ENCODE measurements at places on chromosomes 5 and 9.
A peak's percentile ranks its signal among the peaks of the same experiment; 100 is the strongest.

DNA sequence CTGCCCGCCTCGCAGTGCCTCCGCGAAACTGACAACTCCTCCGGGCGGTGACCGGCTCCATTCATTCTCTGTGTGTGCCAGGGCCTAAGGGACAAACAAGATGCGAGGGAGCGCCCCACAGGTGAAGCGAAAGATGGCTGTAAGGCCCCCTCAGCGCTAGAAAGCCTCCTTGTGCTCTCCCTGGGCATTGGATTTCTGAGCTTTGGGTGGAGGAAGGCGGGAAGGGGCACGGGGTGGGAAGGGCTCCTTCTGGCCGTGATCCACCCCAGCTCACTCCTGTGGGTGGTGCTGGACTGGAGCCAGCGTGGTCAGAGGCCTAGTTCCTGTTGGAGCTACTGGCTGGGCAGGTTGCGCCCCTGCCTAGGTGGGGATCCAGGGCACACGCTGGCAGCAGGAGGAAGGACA is 943 bp downstream of the GALNT12 start:
- peak; percentile 75 for DNase-seq

GRCh38 chr5:53934151-53934820 is 373.8 kb downstream of the NDUFS4 start:
- no peak for DNase-seq

DNA sequence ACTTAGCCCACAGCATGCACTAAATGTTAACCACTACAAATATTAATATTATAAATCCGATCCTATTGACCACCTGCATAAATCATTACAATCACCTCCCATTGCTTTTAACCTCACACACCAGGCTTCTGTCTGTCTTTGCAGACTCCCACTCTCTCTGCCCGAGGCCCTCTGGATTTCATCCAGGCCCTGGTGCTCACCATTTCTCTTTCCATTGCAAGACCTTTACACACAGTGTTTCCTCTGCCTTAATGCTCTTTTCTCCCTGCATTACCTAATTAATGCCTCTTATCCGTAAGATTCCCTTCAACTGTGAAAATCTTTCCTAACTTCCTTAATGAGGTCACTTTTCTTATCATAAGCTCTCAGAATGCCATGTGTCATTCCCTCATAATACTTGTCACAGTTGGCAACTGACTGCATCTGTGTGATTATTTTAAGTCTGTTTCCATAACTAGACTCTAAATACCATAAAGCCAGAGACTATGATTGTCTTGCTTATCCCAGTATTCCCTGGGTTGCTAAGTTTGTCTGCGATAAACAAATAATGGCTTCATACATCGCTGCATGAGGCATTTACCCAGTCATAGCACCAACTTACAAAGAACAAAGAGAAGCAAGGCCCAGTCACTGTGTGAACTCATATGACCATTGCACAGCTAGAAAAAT is 155.1 kb downstream of the CCDC192 start:
- no peak for DNase-seq

DNA sequence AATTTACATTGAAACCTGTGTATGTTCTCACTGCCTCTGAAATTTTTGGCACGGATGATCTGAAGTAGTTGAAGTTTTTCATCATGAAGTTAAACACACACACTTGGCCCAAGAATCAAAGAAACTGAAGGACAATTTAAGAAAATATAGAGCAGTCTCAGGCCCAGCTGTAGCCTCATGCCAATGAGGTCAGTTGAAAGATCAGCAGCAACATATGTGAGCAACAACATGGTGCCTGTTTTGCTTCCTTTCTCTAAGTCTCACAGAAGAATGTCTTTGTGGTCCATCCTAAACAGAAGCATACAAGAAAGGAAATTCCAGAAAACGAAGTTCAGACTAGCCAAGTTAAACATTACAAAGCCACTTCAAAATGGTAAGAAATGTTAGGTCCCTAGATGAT is 1737.2 kb downstream of the MAT2B start:
- no peak for DNase-seq

GRCh38 chr5:113249206-113249605 is 185.6 kb downstream of the TSSK1B start:
- DNase-seq, result no peak

DNA sequence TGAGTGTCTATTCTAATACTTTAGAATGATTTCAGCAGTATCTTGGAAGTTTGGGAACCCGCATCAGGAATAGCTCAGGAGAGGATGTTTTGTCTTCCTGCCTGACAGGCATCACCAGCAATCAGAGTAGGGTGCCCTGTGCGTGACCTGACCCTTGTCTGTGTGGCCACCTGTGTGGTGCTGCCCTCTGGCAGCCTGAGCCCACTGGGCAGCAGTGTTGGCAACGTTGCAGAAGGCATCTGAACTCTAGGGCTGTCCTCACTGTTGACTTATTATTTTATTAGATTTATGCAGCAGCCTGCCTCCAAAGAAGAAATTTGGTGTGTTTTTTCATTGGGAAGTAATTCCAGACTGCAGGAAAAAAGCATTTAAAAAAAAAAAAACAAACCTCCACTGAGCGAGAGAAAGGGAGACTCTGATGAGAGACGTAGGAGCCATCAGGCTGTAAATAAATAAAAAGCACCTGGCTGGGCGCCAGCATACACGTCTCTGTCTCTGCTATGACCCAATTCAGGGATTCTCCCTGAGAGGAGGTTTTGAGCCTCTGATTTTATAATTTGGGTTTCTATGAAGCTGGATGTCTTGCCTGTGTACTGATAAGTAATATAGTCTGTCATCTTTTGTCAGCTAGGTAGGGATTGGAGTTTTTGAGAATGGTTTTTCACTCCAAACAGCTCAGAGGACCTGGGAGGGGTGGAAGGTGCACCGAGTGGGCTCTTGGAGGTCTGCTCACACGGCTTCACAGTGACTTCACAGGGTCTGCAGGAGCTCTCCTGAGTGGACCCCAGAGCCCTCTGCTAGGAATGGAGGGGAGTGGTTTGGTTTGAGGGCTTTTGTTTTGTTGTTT is 49.0 kb downstream of the FAM78A start:
- DNase-seq, result no peak

GRCh38 chr5:36698031-36698430 is 91.6 kb downstream of the SLC1A3 start:
- DNase-seq, result no peak

DNA sequence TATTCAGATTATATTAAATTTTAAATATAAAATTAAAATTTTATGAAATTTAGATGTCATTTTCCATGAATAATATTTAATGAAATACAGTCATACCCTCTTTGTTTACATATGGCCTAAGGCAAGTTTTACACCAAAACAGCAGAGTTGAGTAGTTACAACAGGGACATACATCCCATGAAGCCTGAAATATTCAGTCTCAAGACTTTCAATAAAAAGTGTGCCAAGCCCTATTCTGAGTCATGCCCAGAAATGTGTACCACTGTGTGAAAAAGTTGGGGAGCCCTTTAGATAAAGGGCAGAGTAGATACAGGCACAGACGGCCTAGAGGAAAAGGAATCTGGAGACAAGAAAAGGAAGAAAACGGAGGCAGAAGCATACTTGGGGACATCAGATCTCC is 261.3 kb downstream of the SGCD start:
- DNase-seq, result no peak

DNA sequence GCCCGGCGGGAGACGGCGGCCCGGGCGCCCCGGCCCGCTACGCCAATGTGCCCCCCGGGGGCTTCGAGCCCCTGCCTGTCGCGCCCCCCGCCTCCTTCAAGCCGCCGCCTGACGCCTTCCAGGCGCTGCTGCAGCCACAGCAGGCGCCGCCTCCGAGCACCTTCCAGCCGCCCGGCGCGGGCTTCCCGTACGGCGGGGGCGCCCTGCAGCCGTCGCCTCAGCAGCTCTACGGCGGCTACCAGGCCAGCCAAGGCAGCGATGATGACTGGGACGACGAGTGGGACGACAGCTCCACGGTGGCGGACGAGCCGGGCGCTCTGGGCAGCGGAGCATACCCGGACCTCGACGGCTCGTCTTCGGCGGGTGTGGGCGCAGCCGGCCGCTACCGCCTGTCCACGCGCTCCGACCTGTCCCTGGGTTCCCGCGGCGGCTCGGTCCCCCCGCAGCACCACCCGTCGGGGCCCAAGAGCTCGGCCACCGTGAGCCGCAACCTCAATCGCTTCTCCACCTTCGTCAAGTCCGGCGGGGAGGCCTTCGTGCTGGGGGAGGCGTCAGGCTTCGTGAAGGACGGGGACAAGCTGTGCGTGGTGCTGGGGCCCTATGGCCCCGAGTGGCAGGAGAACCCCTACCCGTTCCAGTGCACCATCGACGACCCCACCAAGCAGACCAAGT is 723 bp downstream of the SNX18 start:
- DNase-seq, result peak; percentile 70

DNA sequence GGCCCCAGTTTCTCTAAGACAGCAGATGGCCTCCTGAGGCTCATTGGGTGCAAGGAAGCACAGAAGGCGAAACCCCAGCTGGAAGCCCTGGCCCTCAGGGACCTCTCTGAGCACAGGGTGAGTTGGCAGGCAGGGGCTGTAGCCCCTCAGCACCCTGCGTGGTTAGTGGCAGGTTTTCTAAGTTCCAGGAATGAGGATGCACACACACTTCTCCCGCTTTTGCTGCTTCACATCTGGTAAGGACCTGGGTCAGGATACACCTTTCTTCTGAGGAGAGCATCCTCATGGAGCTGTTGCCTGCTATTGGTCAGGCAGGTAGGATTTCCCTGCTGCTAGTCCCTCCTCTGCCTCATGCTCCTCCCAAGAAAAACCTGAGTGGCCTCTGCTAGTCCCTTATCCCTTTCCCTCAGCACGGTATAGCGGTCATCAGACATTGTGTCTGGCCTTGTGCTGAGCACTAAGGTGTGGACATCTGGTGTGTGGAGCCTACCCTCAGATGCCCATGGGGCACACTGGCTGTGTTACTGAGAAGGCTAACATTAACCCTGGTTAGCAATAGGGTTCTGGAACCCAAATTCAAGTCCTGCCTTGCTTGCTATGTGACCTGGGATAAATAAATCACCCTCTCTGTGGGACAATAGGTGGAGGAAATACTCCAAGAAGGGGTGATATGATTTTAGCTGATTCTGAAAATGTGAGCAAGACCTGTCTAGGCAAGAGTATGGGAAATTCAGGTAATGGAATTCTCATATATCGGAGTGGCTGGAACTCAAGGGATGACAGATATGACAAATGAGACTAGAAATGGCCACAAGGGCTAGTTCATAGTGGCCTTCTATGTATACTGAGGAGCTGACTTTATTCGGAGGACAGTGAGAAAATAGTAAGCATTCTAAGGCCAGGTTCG is 1.6 kb downstream of the SLC22A4 start:
- DNase-seq, result no peak

DNA sequence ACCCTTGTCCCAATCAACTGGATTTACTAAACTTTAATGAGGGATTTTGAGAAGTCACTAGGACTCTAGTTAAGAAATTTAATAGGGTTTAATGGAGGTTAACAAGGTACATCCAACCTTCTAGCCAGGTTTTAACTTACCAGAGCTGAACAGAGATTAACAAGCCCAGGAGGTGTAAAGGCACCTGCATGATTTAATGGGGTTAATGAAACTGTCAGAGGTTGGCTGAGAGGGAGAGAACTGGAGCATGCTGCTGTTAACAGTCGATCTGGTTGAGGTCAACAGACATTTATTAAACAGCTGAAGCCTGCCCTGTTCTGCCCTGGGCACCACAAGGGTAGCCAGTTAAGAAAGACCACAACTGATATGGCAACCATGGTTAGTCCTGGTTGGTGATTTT is 13.6 kb downstream of the HAND1 start:
- DNase-seq, result no peak

GRCh38 chr5:146564007-146564762 is 48.2 kb upstream of the GPR151 start:
- DNase-seq, result no peak

GRCh38 chr5:24899180-24899579 is 254.4 kb upstream of the CDH10 start:
- no peak for DNase-seq

DNA sequence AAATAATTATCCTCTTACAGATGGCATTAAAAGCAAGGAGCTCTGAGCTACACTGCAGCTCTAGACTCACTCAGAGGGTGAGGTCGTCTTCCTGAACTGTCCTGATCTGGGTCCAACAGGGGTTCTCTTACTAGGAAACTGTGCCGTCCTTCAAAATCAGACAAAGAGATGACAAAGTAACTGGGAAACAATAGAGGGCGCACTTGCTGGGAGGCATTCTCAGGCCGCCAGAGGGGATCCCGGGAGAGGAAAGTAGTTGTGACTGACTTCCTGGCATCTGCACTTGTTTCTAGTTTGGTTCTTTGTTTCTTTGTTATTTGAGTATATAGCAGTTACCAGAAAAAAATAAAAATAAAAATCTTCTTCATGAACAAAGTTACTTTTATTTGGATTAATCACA is 142.9 kb upstream of the MSX2 start:
- DNase-seq, result peak; percentile 9

DNA sequence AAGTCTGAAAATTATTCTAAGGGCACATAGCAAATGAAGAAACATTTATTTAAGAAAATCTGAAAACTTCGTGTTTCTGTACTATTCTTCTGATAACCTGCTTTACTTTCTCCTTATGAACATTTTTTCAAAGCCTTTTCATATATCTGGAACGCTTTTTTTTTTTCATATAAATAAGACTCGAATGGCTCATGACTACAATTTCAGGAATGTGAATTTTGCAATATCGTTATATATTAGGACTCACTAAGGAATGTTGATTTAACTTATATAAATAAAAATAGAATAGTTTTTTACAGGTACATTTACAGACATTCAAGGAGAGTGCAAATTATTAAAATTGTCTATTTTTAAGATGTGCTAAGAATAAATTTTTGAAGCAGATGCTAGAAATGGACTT is 42.9 kb downstream of the GPBP1 start:
- no peak for DNase-seq

DNA sequence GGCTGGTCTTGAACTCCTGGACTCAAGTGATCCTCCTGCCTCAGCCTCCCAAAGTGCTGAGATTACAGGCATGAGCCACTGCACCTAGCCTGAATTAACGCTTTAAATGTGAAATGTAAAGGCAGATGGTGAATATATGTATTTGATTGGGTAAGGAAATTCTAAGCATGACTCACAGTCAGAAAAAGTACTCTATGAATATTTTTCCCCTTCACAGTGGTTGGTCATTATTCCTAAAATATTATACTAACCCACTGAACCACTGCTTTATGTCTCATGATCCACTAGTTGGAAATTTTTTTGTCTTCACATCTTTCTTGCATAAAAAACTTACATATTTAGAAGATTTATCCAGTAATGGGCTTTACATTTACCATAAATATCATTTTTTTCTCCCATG is 14.5 kb upstream of the TENT4A start:
- no peak for DNase-seq

DNA sequence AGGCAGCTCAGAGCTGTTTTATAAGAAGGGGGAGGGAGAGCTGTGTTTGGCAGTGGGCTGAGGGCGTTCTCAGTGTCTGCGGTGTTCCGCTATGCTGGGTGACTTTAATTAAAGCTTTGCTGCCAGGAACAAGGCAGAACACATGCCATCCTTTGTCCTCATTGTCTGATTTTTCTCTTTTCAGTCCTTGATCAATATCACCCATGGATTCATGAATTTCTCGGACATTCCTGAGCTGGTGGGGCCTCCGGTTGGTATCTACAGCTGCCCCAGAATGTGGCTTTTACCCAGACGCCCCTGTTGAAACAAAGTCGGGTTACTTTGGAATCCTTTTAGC is 66.5 kb upstream of the TGFBR1 start:
- no peak for DNase-seq

- no peak for DNase-seq
Measured at GRCh38 chr5:10933121-10933520, 172.1 kb upstream of the DAP start.

- DNase-seq, result no peak
Measured at GRCh38 chr5:120919017-120919416, 454.9 kb downstream of the PRR16 start.

- DNase-seq, result no peak
Measured at GRCh38 chr5:169946743-169947295, 33.5 kb downstream of the INSYN2B start.

All from inflammatory macrophage treated with lipopolysaccharide for 4 hours (primary cell).